ENCODE measurements at places on chromosomes 1 and 21.

DNA sequence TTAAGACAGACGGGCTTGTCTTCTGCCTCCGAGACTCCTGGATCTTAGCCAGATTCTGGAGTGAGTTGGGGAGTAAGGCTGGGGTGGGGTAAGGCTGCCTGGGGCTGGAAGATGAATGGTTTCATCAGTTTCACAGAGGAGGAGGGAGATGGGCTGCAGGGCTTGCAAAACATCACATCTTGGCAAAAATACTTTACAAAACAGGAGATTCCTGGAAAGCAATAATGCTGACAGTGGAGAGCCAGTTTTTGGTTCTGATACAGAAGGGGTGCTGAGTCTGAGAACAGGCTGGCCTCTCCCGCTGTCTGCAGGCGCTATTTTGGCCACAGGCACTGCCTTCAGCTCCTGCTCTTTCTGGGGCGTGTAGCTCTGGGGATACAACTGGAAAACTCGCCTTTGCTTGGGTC lies 83.4 kb upstream of the KCNE2 start:
- no peak for DNase-seq

DNA sequence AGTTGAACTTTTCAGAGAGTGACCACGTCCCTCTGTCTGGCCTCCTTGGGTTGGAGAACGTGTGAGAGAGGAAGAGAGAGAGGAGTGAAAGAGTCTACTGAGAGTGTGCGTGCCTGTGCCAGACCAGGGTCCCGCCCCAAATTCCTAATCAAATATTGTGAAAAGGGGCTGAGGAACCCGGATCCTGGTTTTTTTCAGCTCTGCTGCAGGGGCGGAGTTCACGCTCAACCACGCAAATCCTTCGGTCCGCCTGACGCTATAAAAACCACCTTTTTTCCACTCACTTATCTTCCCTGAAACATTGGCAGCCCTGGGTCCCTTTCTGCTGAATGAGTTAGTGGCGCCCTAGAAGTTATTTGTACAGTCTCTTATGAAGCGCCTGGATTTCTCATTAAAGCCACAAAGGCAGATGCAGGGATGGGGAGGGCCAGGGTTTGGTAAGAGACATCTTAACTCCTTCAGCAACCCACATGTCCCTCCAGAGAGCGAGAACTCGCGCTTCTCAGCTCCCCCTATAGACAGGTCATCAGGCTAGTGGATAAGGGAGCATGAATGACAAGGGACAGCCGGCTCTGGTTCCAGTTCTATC lies at the start of gene FMOD:
Gene FMOD (minus strand): TSS at position 86 of the 589 bp plus-strand sequence. CDS start 2,852 bp downstream, outside the sequence.
- no peak for DNase-seq

DNA sequence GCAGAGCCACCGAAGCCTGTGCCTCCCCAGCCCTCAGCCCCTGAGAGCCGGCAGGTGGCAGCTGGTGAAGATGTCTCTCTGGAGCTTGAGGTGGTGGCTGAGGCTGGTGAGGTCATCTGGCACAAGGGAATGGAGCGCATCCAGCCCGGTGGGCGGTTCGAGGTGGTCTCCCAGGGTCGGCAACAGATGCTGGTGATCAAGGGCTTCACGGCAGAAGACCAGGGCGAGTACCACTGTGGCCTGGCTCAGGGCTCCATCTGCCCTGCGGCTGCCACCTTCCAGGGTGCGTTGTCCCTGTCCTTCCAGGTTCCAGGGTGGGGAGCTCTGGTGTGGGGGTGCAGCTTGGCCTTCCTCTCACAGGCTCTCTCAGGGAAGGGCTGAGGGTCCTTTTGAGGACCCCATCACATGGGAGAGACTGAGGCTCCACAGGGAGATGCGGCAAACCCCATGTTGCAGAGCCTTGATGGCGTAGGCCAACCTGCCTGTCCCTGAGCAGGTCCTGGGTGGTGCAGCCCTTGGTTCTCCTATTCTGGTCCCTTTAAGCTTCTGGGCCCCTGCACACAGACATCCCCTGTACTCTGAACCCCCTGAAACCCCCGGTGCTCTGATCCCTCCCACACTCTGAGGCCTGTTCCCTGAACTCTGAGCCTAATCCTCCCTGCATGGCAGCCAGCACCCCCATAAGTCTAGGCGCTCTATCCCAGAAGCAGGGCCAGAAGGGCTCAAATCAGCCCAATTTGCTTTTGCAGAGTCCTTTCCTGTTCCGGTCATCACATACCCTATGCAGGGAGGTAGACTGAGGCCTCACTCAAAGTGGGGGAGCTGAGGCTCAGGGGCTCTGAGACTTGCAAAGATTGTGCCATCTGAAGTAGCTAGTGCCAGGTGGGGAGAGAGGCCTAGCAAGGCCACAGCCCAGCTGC lies 88.5 kb downstream of the TRIM11 start:
- DNase-seq, result no peak

- DNase-seq, result no peak
Measured at GRCh38 chr21:41970106-41970391, 16.2 kb upstream of the C2CD2 start.

DNA sequence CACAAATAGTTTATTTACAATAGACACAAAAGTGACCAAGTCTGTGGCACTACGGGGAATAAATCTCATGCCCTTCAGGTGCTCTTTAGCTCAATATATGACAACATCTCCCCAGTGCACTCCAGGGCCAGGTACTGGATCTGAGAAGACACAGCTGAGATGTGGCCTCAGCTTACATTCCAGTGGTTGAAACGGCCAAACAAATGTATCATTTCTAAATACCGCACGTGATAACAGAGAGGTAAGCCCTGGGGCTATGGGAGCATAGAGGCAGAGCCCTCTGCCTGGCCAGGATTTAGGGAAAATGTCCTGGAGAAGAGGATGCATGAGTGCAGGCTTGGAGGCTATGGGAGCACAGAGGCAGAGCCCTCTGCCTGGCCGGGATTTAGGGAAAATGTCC lies 630.5 kb downstream of the SMYD3 start:
- no peak for DNase-seq

DNA sequence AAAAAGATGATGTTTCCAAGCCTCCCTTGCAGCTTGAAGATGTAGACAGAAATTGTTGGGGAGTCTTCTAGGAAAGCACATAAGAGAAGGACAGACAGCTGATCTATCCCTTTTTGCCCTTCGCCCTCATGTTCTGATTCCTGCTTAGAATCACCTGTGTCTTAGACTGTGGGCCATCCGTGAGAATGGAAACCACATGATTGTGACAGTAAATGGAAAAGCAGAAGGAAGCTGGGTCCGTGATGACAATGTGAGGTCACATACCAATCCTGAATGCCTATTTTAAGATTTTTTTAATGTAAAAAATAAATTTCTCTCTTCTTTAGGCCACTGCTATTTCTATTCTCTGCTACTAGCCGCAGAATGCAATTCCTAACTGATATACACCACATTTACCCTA lies 67.7 kb upstream of the C1orf87 start:
- no peak for DNase-seq

DNA sequence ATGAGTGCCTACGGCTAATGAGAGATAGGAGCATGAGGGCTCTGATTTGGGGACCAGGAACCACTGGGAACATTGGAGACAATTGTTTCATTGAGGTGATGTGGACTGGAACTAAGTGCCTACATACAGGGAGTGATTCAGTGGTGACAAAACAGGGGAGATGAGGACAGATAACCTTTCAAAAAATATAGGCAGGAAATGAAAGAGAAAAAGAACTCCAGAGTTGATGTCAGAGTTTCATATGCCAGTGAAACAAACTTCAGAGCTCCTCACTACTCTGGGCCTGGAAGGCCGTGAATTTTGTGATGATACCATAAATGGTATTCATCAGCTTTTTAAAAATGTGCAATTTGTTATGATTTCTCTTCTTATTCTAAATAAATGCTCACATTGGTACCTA lies 39.3 kb downstream of the FASLG start:
- no peak for DNase-seq

DNA sequence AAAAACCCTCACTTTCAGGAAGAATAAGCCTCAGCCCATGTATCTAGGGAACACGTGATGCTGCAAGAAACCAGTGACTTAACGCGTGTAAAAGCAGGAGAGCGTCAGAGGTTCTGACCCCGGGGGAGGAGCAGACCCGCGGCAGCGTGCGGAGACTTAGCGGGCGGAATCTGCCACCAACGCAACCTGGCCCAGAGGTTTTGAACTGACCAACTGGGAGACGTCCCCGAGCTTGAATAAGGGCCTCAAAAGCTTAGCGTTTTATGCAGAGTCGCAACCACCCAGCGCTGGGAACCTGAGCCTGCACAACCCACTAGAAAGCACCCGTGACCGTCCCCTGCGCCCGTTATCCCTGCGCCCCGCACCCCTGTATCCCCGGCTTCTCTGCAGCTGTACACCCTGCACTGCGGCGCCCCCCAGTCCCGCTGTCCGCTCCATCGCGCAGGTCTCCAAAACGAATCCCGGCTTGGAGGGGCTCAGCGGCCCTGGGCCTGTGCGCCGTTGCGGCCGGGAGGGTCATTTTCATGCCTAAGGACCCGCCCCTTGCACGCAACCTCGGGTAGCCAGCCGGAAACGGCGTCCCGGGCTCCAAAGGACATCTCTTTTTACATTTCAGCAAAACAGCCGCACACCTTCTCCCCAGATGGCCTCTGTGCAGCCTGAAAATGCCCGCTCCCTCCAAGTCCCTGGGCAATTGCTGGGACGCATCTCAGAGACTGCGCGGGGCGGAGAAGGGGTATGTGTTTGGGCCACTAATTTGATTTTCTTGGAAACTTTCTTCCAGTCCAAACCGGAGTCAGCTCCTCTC lies 29.4 kb upstream of the TRIM17 start:
- DNase-seq, result peak; percentile 26

DNA sequence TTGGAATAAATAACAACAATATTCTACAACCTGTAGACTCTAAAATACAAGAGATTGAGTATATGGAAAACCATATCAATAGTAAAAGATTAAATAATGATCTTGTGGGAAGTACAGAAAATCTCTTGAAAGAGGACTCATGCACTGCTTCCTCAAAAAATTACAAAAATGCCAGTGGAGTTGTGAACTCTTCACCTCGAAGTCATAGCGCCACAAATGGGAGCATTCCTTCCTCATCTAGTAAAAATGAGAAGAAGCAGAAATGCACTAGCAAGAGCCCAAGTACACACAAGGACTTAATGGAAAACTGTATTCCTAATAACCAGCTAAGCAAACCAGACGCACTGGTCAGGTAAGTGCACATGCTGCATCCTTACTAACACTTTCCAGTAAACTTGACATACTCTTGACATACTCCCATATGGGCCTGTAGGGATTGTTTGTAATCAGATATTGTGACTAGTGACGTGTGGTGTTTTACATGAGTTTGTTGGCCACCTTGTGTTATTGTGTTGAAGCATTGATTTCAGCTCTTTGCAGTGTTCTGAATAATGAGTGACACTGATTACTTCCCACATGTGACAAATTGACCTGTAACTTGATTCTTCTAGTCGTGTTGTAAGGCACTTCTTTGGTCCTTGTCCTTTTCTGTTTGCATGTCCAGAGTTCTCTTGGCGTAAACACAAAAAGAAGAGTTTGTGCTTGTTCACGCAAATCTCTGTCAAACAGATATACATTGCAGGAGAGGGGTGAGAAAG lies 28.0 kb downstream of the MACO1 start:
- DNase-seq, result no peak

- DNase-seq, result no peak
Measured at GRCh38 chr1:154863315-154864174, 6.5 kb downstream of the KCNN3 start.

DNA sequence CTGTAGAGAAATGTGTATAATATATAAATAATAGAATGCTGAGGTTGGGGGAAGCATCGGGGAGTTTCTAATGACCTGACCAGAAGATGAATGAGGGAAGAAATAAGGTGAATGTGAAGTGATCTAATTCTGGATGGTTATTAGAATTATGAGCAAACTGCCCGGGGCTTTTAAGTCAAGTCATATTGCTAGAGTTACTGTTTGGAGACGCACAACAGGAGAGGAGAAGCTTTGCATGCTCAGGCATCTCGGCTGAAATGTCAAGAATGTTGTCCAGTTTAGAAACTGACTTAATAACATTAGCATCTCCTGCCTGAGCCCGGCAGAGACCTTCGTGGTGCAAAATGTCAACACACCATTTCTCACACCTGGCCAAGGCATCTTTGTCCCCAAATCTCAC lies 119.1 kb downstream of the RRAGC start:
- no peak for DNase-seq

DNA sequence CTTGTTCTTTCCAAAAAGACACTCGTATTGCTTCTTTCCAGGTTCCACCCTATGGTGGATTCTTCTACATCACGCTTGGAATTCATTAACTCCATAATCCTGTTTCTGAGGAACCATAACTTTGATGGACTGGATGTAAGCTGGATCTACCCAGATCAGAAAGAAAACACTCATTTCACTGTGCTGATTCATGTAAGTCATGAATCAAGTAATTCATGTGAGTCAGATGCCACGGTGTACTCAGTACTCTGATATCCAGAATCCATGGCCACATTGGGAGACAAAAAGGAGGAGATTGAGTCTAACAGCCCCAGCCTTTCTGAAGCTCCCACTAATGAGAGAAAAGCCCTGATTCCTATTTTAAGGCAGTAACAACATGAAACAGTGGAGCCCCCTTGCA lies 7.4 kb downstream of the CHI3L2 start:
- DNase-seq, result no peak

Measured in hippocampal formation (tissue), 2 donors.